ENCODE measurements at places on chromosomes 12 and 14.
A peak's percentile ranks its signal among the peaks of the same experiment; 100 is the strongest.

GRCh38 chr12:113090740-113091139, 34.2 kb downstream of the DTX1 start:
- no peak for DNase-seq

DNA sequence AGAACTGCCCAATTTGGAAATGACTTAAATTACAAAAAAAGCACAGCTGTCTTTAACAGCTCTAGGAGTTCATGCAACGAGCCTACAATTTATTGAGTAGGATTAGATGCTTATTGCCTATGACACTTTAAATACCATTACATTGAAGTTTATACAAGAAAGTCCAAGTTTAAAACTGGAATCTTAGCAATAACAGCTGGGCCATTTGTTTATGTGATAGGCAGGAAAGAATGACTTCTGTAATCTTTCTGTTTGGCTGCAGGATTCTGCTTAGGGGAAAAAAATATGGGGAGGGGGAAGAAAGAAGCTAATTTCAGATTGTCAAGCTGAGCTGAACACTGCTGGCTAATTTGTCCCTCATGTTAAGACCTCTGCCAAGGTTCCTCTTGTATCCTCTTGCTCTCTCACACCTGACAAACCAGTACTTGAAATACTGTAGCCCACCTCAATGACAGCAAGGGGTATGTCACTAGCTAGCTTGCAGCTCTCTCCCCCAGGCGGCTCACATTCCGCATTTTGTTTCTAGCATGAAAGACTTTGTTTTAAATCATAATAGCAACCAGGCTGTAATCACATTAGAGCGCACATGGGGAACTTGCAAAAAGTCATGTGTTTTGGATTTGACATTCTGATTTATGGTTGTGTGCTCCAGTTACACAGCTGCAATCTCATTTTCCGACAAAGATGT, 384.8 kb downstream of the BMP4 start:
- peak; percentile 39 for DNase-seq

DNA sequence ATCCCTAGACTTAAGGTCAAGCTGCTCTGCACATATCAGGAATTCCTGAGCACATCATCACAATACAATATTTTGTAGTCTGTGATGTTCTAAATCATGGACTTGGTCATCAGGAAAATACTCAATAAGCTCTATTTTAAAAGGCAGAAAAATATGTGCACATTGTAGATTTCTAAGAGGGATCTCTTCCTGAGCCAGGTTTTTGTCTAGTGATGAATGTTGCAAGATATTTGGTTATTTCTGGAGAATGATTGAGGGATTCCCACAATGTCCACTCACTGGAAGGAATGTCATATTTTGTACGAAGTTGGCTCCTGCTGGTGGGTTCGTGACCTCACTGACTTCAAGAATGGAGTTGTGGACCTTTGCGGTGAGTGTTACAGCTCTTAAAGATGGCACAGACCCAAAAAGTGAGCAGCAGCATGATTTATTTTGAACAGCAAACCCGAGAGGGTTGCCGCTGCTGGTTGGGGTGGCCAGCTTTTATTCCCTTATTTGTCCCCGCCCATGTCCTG, 300.9 kb upstream of the DCN start:
- DNase-seq: no peak

GRCh38 chr14:31419179-31419966, 977 bp downstream of the HEATR5A start:
- DNase-seq: no peak

- no peak for DNase-seq
Measured at GRCh38 chr12:19576506-19577280, 137.4 kb downstream of the AEBP2 start.

- DNase-seq: peak; percentile 63
Measured at GRCh38 chr14:64196814-64197411, 97.3 kb downstream of the ESR2 start.

- peak; percentile 47 for DNase-seq
Measured at GRCh38 chr12:6263931-6264330, 46.6 kb upstream of the PLEKHG6 start.

DNA sequence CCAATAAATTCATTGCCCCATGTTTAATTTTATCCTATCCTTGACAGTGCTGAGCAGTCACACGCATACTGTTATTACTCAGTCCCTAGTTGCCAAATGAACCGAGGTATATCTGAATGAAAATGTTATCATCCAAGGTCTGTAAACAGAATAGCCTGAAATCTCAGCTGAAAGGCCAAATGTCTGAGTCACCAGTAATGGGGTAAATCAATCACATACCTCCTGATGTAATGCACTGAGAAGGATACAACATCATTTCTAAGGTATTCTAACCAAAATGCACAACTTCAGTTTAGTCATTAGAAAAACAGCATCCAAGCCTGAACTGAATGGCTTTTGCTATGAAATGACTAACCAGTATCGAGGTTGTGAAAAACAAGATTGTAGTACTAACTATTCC, 228.6 kb downstream of the DPF3 start:
- no peak for DNase-seq

DNA sequence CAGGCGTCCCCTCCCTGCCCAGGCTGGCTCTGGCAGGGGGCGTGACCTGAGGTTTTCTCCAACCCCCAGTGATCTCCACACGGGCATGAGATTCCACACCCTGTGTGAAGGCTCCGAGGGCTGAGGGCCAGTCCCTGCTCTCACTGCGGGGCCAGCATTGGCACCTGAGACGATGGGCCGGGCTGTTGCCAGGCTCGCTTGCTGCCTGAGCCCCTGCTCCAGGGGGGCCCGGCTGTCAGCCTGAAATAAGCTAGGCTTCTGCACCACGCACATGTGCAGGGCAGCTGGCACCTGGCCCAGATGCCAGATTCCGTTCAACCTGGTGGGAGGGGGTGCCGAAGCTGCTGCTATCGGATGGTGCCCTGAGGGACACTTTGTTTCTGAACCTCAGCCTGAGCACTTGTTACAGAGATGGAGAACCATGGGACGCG, 196.5 kb upstream of the PRMT8 start:
- no peak for DNase-seq

DNA sequence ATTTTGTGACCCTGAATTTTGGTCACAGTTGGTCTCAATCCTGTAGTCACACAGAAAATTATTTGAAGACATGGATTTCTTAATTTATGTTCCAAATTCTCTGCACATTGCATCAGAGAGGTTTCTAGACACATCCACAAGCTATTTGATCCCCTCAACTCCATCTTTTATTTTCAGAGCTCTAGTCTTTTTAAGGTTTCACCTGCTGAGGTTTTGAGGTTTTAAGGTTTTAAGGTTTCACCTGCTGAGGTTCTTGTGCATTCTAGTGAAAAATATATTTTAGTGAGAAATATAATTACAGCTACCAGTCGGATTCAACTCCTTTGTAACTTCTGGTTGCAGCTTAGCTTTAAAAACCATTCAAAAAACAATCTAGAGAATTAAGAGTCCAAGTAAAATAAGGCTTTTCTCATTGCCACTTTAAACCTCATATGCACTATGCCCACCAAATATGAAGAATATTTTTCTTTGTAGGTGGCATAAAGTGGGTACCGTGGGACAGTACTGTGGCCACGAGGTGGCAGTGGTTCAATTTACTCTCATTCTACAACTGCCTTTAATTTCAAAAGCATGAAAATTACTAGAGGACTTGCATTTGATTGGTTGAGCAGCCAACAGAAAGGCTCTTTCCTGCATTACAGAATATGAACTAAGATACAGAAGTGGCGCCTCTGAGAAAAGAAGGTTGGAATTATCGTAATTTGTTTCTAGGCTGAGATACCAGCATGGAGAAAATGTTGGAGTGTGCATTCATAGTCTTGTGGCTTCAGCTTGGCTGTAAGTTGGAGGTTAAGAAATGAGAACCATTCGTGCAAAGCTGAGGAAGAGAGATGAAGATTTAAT, 366.5 kb upstream of the OR4E1 start:
- peak; percentile 21 for DNase-seq

- DNase-seq: peak; percentile 69
Measured at GRCh38 chr14:90513161-90514014, 116.6 kb downstream of the CALM1 start.

DNA sequence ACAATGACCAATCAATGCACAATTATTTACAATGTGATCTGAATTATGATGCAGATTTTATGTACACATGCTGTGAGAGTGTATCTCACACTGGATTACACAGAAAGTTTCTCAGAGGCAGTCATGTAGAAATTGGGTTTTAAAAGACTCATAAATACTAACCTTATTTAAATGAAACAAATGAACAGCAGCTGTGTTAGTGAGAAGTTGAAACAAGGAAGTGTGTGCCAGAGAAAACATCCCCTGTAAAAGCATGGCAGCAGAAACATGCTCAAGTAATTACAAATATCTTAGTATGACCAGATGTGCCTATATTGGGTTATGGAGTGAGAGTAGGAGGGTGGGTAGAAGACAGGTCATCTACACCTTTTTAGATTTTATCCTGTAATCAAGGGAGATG, 723.7 kb downstream of the C12orf50 start:
- DNase-seq: no peak

DNA sequence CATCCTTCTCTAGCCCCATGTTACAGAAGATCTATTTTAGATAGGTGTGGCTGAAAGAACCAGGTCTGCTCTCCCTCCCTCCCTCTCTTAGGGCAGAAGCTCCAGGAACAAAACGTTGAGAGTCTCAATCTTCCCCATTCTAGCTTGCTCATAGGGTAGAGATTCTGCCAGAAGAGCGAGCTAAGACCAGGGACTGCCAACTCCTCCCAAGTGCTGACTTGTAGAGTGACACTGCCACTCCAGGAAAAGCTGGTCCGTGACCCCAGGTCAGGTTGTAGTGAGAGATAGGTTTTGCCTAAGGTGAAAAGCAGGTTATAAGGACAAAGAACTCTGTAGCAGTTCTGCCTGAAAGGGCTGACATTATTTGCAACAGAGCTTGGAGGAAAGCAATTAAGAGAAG, 73.4 kb downstream of the INSM2 start:
- DNase-seq: no peak

- no peak for DNase-seq
Measured at GRCh38 chr14:77598366-77599070, 17.9 kb downstream of the SPTLC2 start.

DNA sequence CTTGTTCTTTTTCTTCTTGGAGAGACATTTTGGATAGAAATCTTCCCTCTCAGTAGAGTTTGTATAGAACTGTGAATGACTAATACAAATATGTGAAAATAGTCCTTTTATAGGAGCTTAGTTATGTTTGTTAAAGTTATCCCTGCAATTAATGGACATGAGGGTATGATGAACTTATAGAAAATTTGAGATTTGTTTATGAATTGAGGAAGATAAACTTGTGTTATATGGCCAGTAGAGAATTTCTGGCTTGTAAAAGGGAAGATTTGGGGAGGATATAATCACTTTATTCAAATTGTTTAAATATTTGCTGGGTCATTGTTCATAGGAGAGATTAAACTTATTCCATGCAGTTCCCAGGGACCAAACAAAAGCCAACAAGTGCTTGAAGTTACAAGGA, 119.6 kb downstream of the DAAM1 start:
- no peak for DNase-seq

DNA sequence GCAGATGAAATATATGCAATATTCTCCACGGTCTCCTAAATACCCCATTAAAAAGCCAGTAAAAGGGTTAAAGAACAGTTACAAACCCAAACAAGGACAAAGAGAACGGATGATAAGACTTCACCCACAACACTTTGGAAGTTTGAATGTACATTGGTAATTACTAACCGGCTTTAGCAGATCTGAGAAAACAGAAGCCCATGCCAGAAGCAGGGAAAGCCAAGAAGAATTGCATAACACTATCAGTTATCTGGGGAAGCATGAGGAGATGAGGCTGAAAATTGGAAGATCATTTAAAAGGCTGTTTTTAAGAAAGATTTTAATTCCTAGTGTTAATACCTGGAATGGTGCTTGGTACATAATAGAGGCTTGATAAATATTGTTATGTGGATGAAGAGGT, 55.6 kb upstream of the MYBPC1 start:
- no peak for DNase-seq

- DNase-seq: no peak
Measured at GRCh38 chr12:117033382-117034221, 65.6 kb downstream of the TESC start.

GRCh38 chr14:49858383-49858782, 5.8 kb upstream of the NEMF start:
- DNase-seq: no peak

- peak; percentile 67 for DNase-seq
Measured at GRCh38 chr12:108890208-108890607, 10.3 kb downstream of the DAO start.
